G401 (cell line): ENCODE measurements at places on chromosomes 2 and 18. TPM values are rescaled to one million over a fixed set of nuclear protein-coding genes. Genes with fewer than 3 reads are reported as not detected.

The GAREM2 gene
- 8.6 and 12.8 TPM in 2 replicates for total RNA-seq

The RNU2-63P gene
- total RNA-seq: not detected in 2 replicates

The TNFAIP6 gene
- total RNA-seq: not detected in 2 replicates

GRCh38 chr2:201186982-201187381 is 4.0 kb downstream of the CASP10 start:
- no peak for DNase-seq

- no peak for DNase-seq
Measured at GRCh38 chr18:35072616-35073015, 31.4 kb downstream of the MAPRE2 start.

- no peak for DNase-seq
Measured at GRCh38 chr2:102041351-102041750, 49.6 kb downstream of the IL1R2 start.

DNA sequence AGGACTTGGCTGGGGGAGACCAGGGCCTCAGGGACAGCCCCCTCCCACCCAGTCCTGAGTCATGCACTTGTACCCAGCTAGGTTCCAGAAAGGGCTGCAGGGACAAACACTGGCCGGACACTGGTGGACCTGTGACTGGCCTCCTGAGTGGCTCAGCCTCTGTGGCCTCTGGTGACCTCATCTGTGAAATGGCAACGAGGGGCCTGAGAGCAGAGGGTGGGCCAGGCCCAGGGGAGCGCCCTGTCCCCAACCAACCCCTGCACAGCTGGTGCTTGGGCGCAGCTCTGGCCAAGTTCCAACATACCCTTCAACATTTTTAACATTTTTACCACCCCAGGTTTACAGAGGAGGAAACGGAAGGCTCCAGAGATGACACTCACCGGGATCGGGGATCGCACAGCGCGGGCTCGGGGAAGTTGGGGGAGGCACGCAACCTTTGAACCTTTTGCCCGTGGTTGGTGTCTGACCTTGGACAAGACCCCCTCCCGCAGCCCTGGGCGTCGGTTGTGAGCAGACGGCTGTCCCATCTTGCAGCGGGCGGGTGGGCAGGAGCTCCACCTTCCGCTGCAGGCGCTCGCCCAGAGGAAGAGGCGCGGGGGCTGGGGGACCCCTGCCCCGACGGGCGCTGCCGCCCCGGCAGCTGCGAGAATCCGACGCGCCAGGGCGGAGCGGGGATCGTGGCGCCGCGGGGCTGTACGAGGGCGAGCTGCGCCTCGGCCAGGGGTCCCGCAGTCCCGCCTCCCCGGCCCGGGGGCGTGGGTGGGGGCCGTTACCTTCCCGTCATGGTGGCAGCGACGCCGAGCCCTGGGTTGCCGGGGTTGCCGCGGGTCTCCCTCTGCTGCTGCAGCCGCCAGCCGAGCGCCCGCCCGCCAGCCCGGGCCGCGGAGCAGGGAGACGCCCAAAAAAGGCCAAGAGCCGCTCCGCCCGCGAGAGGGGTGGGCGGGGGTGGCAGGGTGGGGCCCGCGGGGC is 805 bp downstream of the LIMS2 start:
- DNase-seq: no peak

DNA sequence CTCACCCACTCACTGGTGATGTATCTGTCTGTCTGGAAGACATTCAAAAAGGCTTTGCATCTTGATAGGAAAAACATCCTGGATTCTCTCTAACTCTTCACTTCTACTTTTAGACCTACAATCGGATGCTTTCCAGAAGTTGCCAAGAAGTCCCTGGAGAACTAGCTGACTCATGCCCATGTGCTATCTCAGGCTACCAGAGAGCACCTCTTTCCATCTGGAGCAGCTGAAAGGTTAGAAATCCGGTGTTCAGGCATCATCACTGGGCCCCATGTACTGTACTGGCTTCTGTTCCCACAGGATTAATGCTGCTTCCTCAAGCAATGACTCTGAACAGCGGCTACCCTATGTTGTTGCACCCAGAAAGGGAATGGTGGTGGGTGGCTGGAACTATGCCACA is 259.0 kb downstream of the NBAS start:
- DNase-seq: no peak

The FBXO48 gene
- under 0.01 TPM in 1 of 2 replicates, not detected in the other for total RNA-seq

GRCh38 chr2:101521487-101521886 is 46.6 kb upstream of the RFX8 start:
- DNase-seq: no peak
